KBM-7 (cell line): ENCODE measurements at places on chromosomes 5 and 9.

DNA sequence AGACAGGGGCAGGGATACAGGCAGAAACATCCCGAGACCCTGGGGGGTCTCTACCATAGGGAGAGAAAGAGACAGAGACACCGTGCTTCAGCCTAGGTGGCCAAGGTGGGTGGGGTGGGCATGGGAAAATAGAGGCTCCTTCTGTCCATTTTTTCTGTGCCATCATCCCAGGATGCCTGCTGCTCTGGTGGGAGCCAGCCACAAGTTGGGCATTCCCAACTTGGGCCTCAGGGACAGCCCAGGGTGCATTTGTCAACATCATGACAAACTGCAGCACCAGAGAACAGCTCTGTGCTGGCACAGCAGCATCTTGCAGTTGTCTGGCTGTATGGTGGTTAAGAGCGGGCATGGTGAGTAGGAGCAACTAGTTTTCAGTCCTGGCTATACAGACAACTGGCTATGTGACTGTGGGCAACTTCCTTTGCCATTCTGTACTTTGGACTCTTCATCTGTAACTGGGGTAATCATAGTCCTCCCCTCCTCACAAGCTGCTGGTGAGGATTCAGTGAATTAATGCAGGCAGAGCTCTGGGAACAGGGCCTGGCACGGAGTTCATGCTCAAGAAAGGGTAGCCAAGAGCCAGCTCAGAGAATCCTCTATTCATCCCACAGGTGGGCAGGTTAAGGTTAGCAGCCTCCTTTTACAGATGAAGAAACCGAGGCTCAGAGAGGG lies 100.4 kb downstream of the RGS3 start:
- DNase-seq: no peak

- no peak for DNase-seq
Measured at GRCh38 chr5:100779669-100780375, 123.3 kb downstream of the ST8SIA4 start.

DNA sequence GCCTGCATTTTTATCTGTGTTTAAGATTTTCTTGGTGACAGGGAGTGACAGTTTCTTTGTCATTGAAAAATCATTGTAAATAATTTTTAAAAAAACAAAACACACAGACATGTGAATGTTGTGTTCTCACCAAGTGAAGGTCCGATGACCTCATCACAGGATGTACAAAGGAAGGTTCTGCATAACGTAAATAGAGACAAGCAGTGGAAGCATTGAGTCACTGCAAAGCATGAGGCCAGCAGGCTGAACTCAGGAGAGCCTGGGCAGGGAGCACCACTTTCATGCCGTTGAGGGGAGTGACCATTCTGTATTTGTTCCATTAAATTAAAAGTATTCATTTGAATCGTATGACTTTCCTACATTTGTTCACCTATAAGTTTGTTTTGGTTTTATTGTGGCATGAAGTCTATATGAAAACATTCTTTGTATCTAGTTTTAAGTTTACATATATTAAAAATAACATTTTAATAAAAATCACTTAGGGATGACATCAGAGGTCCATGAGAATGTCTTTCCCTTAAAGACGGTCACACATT lies 70.4 kb upstream of the TLE1 start:
- no peak for DNase-seq

DNA sequence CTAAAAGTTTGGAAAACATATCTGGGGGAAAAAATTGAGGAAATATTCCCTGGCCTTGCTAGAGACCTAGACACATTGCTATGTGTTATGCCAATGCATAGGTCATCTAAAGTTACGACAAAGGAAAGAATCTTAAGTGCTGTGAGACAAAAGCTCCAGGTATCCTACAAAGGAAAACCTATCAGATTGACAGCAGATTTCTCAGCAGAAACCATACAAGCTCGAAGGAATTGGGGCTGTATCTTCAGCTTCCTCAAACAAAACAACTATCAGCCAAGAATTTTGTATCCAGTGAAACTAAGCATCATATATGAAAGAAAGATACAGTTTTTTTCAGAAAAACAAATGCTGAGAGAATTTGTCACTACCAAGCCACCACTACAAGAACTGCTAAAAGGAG lies 234.4 kb downstream of the CDH18 start:
- no peak for DNase-seq

DNA sequence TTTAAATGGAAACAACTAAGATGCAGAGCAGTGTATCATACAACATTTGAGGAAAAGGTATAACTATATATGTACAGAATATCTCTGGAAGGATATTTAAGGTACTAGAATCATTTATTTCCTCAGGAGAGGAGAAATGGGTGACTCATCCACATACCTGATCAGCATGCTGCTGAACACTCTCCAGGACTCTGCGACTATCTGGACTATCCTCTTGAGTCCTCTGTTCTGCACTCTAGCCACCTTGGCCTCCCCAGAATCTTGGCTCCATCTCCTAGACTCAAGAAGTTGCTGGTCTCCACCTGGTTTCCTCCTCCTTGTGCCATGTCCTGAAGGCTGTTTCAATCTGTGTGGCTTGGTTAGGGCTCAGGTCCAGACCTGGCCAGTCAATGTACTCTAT lies 8.8 kb upstream of the PRDM6 start:
- DNase-seq: no peak

DNA sequence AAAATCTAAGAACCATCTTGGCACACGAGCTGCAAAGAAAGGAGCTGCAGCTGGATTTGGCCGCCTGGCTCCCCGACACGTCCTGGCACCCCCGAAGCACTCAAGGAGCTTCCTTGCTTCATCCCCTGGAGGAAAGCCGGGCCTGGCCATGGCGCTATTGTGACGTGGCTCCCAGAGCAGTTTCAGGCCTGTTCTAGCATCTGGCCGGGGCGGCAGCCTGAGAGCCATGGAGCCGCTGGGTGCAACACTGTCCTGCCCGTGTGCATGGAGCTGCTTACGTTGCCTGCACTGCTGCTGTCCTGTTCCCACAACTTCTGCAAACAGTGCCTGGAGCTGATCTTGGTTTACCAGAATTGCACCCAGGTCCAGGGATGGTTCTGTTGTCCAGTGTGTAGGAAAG lies 63.5 kb downstream of the PTPDC1 start:
- DNase-seq: no peak

GRCh38 chr9:38331141-38331540 lies 61.4 kb upstream of the ALDH1B1 start:
- DNase-seq: no peak

DNA sequence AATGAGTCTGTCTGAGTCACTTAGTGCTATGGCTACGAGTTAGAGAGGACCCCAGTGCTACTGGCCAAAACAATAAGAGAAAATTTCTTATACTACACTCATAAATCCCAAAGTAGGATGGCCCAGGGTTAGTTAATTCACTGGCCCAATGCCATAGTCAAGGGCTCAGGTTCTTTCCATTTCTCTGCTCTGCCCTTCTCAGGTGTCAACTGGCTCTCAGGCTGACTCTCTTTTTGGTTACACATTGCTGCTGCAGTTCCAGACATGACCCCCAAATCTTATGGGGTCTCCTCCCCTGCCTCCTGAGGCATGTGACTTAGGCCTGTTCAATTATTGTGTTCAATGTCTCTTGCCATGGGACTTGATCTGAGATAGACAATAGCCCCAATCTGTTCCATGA lies 70.4 kb downstream of the ARHGEF37 start:
- peak; percentile 78 for DNase-seq

GRCh38 chr5:73363911-73364730 lies 84.5 kb downstream of the FOXD1 start:
- DNase-seq: no peak

- DNase-seq: peak; percentile 76
Measured at GRCh38 chr5:131019111-131019510, 145.9 kb downstream of the HINT1 start.

DNA sequence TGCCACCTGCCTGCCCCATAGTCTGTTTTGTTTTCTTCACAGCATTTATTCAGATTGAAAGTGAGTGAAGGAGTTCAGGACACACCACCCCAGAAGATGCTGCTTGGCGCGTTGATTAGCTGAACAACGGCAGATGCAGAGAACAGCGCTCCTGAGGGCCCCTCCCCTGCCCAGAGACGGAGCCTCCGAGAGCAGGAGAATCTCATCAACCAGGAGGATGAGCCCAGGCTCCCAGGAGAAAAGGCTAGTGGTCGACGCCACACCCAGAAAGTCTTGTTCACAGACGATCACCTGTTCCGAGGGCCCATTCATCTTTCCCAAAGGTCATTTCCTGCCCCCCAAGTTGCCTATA lies 180.4 kb upstream of the PPP1R26 start:
- DNase-seq: no peak

- no peak for DNase-seq
Measured at GRCh38 chr9:81562231-81563019, 126.9 kb downstream of the TLE1 start.

DNA sequence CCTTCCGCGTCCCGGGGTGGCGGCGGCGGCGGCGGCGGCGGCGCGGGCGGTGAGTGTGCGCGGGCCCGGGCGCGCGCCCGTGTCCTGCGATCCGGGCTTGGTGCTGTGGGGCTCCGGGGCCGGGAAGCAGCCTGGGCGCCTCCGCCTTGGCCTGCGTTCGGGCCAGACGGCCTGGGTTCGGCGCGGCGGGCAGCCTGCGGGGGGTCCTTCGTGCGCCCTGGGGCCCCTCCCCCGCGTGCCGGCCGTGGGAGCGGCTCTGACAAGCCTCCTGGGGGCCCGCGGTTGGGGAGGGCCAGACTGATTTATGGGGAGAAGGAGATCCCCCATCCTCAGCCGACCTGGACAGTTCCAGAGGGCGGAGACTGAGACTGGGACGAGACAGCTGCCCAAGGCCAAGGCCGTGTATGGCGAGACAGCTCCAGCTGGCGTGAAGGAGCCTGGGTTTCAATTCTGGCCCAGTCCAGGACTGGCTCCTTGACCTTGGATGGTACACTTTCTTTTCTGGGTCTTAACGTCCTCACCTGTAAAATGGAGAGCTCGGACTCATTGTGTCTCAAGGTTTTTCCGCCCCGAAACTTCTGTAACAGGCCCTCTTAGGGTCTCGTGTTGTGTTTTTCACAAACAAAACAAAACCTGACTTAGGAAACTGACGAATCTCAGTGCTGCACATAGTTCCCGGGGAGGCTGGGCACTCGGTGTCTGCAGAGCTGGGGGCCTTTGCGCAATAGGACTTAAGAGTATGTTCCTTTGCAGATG lies 603 bp downstream of the TMEM268 start:
- peak; percentile 61 for DNase-seq

GRCh38 chr9:97487107-97487506 lies 14.4 kb upstream of the TMOD1 start:
- DNase-seq: no peak

DNA sequence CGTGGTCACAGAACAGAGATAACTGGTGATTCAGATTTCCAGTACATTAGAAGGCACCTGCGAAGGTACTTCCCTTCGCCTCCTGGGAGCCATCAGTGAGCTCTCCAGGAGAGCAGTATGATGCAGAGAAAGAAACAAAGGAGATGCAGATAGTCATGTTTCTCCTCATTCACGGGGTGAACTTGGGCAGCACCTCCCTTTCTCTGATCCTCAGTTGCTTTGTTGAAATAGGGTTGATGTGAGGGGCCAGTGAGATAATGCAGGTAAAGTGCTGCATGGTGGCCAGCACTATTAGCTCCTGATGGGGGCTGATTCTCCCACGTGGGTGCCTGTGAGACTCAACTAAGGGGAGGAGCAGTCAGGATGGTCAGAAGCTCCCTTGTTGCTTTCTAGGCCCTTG lies 46.6 kb upstream of the ZNF169 start:
- DNase-seq: no peak

- DNase-seq: no peak
Measured at GRCh38 chr5:149406203-149406978, 27.3 kb upstream of the IL17B start.

DNA sequence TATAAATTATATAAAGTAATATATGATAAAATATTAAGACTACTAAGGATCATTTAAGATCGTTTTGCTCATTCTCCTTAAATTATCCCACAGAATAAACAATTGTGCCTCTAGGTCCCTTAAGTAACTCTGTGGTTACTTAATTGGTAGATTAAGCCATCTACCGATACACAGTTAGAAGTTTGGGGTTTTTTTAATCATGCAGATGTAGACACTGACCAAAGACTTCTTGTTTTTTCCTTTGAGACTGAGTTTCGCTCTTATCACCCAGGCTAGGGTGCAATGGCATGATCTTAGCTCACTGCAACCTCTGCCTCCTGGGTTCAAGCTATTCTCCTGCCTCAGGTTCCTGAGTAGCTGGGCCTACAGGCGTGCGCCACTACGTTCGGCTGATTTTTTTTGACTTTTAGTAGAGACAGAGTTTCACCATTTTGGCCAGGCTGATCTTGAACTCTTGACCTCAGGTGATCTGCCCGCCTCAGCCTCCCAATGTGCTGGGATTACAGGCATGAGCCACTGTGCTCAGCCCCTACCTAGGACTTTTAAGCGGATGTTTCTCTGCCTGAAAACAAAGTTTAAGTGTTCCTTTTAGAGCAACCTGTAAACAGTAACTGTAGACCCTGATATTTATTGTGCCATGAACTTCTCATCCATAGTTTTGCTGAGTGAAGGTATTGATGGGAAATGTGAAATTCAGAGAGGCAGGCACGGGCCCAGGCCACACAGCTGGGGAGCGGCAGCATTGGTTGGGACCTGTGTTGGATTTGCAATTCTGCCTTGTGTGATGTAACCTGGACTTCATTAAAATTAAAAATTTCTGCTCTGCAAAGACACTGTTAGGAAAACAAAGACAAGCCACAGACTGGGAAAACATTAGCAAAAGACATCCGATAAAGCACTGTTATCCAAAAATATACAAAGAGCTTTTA lies 11.6 kb downstream of the CEL start:
- no peak for DNase-seq

GRCh38 chr5:51988634-51989033 lies 605.4 kb downstream of the ISL1 start:
- no peak for DNase-seq

GRCh38 chr9:125493384-125493783 lies 213.6 kb downstream of the MAPKAP1 start:
- DNase-seq: no peak

GRCh38 chr5:158560170-158560569 lies 539.5 kb downstream of the EBF1 start:
- DNase-seq: no peak

DNA sequence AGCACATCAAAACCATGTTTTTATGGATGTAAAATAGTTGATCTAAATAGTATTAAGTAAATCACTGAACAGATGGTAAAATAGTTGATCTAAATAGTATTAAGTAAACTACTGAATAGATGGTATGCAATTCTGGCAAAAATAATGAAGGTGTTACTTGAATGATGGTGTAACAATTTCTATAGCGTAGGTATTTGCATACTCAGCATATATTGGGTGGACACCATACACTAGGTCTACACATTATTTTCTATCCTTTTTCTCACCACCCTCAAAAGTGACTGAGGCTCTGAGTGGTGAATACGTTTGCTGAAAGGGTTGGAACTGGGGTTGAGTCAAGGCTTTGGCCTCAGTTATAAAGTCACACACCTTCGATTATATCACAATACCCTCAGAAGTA lies 81.3 kb downstream of the ATP10B start:
- no peak for DNase-seq

DNA sequence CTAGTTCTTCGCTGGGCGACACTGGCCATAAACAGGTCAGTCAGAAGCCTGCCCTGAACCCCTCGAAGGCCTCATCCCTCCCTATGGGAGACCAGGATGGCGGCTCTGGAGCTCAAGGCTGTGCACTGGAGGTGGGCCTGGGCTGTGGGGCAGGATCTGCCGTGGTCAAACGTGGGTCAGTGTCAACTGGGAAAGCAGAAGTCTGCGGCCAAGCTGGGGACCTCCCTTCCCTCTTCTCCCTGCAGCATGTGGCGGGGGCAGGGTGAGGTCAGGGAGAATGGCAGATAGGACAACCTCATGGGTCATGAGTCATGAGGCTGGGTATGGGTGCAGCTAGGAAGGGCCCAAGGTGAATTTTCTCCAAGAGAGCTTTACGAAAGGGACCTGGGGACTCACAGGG lies 132.9 kb downstream of the RXRA start:
- DNase-seq: no peak

GRCh38 chr9:32841314-32841713 lies 58.0 kb downstream of the TMEM215 start:
- DNase-seq: no peak
